Lower leg skin (tissue), 4 donors: ENCODE measurements at places on chromosomes 4 and X. TPM values are rescaled to one million over a fixed set of nuclear protein-coding genes. Genes with fewer than 3 reads are reported as not detected.

The HOPX gene
- total RNA-seq: 2,448 TPM

DNA sequence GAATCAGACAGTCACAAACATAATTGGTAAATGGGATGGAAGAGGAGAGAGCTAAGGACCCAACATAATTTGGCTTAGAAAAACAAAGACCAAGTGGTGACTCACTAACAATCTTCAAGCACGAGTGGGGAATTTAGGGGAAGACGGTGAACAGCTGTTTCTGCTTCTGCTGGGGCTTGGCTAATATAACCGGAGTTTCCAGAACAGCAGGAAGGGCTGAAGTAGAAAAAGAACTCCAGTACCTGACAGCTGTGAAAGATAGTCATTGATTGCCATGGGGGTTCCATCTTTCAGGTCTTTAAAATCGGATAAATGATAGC, 290.9 kb upstream of the LDB2 start:
- DNase-seq: no peak

The TLR8 gene
- total RNA-seq: 0.84 TPM

DNA sequence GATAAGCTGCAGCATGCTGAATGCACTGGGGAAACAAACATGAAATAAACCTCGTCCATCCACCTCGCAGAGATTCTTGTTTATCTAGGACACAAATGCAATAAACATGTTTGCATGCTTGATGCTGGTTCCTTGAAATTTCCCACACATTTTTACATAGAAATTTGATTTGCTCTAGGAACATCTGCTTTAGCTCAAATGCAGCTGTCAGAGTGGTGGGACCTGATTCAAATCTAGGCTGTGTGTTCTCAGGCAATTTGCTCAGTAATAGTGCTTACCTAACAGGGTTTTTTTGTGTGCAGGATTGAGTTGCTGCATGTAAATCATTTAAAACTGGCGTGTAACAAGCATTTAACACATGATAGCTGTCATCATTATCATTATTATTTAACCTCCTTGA, 293.1 kb downstream of the QDPR start:
- no peak for DNase-seq

DNA sequence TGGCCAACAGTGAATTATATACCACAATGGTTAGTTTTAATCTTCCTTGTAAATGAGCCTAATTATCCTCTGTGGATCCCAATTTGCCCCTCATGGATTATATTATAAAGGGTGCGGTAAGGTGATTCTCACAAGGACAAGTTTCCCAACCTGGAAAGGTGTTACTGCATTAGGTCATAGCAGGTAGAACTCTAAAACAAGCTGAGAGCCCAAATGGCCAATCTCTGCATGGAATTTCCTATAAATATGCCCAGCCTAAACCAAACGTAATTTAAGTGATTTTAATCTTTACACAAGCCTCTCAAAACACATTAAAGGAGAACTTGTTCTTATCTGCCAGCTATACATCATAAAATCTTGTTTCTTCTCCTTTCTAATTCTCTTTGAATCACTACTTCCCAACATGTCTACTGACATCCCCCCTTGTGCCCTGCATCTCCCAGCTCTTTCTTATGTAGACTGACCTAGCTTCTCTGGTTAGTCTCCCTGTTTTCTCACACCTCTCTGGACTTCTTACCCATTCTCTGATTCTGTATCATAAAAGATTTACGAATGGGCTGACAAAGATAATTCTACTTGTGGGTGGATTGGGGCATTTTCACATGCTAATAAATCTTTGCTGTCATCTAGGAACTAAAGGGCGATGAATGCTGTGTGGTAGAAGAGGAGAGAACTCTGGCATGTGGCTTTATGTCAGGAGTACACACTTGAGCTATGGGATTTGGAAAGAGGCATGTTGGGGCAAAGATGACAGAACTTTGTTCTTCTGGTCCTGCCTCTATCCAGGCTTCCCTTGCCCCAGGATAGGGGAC, 94.3 kb upstream of the PGRMC2 start:
- DNase-seq: no peak

The ARHGEF9 gene
- 13.4 TPM for total RNA-seq

DNA sequence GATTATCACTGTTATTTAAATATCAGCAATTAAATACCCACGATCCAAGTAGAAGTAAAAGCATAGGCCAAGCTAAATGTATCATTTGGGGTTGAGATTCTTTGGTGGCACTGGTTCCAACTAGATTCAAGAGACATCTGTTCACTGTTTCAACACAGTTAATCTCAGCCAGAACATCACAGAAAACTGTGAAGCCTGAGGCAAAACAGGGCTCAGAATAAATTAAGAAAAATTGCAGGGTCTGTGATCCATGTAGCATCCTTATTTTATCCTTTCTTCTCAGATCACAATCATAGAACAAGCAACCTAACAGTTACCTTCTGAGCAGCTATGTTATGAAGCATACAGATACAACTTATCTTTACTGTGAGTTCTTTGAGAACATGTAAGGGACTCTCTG, 23.7 kb downstream of the YTHDC1 start:
- no peak for DNase-seq

DNA sequence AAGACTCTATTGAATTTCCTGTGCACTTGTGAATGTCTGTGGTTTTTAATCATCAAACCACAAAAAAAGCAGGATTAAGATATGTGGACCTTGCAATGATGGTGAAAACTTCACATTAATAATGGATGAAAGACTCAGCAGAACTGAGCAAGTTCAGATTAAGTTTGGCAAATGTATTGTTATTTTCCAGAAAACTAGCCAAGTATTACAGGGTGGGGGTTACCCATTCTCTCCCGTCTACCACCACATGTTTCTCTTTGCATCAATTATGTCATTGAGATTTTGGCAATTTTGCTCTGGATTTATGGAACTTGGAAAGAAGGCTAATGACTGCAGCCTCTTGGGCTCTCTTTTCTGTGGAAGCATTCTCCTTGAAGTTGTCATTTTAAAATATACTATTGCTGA, 577.1 kb downstream of the ANKRD50 start:
- DNase-seq: no peak

- no peak for DNase-seq
These were observed 90.3 kb upstream of the TEX13D start for GRCh38 chrX:124242131-124242530.

GRCh38 chr4:10984815-10985214, 300.2 kb upstream of the CLNK start:
- no peak for DNase-seq

GRCh38 chr4:65831828-65832227, 161.5 kb upstream of the EPHA5 start:
- DNase-seq: no peak

The GLUD2 gene
- total RNA-seq: 0.89 TPM

The CSAG2 gene
- not detected for total RNA-seq

- DNase-seq: no peak
These were observed 161.8 kb downstream of the GABRB1 start for GRCh38 chr4:47193179-47193578.

The PDZD4 gene
- 6.4 TPM for total RNA-seq

GRCh38 chr4:17705107-17705506, 76.3 kb downstream of the FAM184B start:
- no peak for DNase-seq

- DNase-seq: no peak
These were observed 21.9 kb upstream of the SCRG1 start for GRCh38 chr4:173420801-173421200.

GRCh38 chr4:112077743-112078142, 67.5 kb upstream of the FAM241A start:
- no peak for DNase-seq

The ARL13A gene
- total RNA-seq: not detected

DNA sequence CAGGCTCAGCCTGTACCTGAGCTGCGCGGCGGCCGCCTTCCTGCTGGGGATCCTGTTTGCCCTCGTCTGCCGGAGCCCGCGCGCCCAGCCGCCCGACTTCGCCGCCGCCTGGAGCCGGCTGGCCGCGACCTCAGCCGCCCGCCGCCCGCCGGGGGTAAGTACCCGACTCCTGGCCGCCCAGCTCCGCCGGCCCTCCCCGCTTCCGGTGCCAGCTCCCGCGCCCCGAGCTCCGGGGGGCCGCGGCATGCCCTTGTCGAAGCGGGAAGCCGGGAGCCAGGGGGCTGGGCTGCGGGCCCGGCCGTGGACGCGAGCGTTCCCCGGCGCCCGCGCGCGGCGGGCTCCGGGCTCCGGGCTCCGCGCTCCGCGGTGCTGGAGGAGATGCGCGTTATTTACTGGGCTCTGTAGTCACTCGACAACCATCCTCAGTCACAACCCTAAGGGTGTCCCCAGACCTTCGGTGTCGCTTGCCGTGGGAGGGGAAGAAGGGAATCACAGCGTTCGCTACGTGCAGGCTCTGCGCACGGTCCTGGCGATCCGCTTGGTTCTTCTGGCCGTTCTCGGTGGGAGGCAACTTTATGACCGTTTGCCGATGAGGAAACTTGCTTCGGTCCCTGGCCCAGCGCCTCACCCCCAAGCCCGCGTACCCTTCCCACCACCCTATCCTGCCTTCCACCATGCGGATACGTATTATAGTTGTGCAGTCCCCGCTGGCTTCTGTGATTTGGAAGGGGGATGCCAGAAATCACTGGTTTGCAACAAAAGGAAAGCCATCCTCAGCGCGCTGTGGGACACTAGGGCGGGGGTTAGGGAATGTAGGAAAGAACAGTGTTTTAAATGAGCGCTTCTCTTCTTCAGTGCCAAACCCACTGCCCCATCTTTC, 944 bp downstream of the SNX25 start:
- DNase-seq: peak; percentile 91

The SLC16A2 gene
- total RNA-seq: 4.3 TPM

The CLNK gene
- not detected for total RNA-seq

The CYLC1 gene
- not detected for total RNA-seq

DNA sequence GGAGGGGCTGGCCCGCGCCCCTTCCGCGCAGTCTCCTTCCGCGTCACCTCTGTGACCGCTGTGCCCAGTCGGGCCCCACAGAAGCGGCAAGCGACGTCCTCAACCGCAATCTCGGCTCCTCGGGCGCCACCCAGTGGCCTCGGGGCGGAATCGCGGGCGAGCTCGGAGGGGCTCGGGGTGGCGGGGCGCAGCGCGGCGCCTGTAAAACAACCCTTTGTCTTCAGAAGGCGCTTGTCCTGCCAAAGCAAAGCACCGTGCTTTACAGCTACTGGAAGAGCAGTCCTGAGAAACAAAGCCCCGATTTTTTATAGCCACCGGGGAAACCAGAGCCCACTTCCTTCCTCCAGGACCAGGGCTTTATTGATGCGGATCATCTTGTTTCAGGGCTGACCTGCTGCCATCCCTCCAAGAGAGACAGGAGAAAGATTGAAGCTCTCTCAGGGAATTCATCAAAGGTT, 37.3 kb upstream of the CDKN2AIP start:
- peak; percentile 64 for DNase-seq

DNA sequence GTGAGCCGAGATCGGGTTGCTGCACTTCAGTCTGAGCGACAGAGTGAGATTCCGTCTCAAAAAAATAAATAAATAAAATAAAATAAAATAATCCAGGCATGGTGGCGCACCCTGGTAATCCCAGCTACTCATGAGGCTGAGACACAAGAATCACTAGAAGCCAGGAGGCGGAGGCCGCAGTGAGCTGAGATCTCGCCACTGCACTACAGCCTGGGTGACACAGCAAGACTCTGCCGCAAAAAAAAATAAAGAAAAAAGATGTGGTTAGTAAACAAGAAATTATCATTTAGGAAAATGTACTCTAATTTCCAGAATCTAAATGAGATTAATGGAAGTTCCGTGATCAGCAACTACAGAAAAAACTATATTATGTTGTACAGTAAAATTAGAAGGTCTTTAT, 14.5 kb upstream of the LRBA start:
- DNase-seq: peak; percentile 15

- peak; percentile 69 for DNase-seq
These were observed 1.5 kb downstream of the JAKMIP1 start for GRCh38 chr4:6198768-6199421.

- no peak for DNase-seq
These were observed 23.0 kb upstream of the BCORL1 start for GRCh38 chrX:129959493-129959832.
